ENCODE measurements at places on chromosomes 6 and 20.
A peak's percentile ranks its signal among the peaks of the same experiment; 100 is the strongest.

DNA sequence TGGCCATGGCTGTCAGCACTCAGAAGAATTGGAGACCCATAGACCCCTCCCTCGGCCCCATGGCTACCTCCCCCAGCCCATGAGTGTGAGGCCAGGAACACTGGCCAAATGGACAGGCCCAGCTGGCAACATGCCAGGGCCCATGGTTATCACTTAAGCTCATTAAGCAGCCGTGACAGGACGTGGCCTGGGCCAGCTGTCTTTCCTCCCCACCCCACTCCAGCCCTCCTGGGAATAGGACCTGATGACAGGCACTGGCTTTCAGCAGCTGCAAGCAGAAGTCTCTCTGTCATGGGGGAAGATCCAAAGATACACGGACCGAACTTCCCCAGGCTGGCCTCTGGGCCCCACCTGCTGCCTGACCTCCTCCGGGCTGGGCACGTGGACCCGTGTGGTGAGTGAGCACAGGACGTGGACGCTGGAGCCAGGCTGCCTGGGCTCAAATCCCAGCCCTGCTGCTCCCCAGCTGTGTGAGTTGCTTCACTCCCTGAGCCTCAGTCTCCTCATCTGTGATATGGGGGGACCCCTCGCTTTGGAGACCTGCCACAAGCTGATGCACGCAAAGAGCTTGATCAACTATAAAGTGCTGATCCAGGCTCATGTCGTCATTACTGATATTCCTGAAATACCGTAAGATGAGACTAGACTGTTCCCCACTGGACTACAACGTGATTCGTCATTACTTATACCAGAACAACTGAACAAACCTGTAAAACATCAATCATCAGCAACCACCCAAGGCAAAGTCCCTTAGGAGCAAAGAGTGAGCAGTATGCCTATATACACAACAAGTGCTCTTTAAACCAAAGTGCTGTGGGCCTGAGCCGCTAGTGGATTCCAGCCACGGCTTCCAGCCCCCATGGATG, 22.0 kb upstream of the VSTM2L start:
- no peak for DNase-seq

DNA sequence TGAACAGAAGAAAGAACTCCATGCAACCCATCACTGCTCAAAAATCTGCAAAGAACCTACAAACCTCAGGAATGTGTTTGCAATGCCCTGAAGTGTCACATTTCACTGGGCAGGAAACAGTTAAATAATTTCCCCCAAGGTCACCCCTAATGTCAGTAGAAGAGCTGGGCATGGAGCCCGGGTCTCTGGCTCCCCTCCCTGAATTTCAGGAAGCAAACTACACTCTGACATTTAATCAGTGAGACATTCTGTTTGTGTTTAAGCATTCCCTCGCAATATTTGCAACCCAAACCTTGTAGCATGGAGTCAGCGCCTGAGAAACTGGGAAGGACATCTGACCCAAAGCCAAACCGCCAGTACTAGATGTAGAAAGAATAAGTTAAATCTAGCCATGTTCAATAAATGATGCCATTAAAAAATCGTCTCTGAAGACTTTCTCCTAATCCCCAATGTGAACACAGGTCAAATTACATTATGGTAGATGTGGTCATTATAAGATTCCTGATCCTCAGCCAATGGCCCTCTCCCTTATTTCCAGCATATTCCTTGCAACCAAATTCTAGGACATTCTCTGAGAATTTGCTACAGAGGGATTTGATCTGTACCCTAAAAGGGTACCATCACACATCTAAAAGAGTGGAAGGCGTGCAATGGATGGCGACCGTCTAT, 91.2 kb upstream of the ADTRP start:
- DNase-seq = no peak

GRCh38 chr6:166987930-166988329, 11.3 kb upstream of the CEP43 start:
- no peak for DNase-seq

DNA sequence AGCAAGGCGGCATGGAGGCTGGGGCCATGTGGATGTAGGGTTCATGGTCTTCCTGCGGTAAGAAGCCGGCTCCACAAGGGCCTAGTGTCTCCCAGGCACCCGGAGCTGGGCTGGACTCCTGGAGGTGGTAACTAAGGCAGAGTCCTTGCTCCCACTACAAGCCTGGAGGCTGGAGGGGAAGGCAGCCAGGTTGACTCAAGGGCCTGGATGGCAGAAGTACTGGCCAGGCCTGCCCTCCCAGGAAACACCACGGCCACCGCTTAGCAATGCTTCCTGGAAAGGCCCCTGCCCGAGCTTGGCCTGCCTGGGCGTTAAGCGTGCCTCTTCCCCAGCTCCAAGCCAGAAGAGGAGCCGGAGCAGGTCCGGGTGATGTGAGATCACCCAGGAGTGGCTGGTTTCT, 182.0 kb downstream of the ZDHHC14 start:
- DNase-seq = no peak

DNA sequence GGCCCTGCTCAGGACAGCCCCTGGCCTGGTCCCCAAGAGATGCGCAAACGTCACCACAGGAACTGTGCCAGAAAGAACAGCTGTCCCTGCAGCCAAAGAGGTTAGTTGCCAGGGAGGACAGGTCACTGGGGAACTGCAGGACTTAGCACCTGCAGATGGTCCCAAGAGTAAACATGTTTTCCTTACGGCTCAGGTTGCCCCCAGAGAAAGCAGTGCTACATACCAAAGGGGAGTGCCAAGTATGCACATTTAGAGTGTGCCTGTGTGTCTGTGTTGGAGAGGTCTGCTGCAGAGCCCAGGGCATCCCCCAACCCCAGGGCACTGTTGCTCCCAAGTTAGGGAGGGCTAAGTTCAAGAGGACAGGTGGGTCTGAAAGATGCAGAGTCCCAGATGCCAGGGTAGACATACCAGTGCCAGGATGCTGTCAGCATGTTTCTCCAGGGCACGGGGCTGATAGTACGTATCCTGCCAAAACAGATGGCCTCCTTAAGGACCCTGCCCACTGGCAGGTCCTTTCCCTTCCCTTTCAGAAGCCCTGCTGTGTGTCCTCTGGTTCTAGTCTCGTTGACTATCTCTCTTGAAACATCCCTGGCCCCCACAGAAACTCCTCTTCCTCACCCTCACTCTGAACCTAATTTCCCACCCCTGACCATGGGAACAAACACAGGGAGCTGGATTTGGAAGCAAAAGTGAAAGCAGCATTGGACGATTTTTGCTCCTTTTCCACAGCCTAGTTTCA, 1.3 kb downstream of the ABHD16A start:
- peak; percentile 55 for DNase-seq

GRCh38 chr20:37395921-37396415, 50.0 kb downstream of the SRC start:
- DNase-seq = no peak

GRCh38 chr20:20713244-20713765, 861 bp upstream of the RALGAPA2 start:
- DNase-seq = no peak

DNA sequence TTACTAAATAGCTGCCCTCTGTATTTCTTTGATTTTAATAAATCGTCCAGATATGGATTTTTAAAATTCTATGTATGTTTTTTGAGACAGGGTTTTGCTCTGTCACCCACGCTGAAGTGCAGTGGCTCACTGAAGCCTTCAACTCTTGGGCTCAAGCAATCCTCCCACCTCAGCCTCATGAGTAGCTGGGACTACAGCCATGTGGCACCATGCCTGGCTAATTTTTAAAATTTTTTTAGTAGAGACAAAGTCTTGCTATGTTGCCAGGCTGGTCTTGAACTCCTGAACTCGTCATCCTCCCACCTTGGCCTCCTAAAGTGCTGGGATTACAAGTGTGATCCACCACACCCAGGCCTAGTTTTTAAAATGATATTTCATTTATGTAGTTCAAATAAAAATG, 47.4 kb upstream of the DDR1 start:
- no peak for DNase-seq

DNA sequence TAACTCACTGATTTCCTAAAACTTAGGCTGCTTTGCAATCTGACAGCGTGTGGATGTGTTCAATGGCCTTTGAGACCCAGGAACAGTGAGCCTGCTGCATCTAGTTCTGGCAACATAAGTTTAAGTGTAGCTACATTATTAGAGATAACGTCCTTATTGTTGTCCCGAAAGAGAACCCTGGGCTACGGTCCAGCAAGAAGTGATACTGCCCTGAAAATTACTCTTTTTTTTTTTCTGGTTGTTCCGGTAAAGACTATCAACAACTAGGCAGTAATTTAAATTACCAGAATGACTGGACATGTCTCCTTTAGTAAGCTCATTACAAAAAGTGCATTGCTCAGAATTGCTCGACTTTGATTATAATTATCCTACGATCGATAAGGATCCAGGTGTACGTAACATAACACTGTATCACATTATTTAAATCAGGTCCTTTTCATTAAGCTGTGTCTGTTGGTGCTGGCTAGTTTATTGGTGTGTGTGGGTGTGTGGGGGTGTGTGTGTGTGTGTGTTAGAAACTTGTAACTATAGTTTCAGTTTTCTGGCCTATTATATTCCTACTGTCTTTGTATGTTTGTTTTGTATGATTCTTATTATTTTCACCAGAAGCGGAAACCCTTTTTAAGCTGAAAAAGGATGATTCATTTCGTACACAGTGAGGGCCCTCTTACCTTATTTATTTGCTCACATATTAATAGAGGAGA, 3.0 kb downstream of the TSHZ2 start:
- no peak for DNase-seq

GRCh38 chr6:131216246-131216645, 81.0 kb downstream of the AKAP7 start:
- no peak for DNase-seq

GRCh38 chr20:33328157-33329137, 45.4 kb downstream of the BPIFB1 start:
- DNase-seq = no peak

DNA sequence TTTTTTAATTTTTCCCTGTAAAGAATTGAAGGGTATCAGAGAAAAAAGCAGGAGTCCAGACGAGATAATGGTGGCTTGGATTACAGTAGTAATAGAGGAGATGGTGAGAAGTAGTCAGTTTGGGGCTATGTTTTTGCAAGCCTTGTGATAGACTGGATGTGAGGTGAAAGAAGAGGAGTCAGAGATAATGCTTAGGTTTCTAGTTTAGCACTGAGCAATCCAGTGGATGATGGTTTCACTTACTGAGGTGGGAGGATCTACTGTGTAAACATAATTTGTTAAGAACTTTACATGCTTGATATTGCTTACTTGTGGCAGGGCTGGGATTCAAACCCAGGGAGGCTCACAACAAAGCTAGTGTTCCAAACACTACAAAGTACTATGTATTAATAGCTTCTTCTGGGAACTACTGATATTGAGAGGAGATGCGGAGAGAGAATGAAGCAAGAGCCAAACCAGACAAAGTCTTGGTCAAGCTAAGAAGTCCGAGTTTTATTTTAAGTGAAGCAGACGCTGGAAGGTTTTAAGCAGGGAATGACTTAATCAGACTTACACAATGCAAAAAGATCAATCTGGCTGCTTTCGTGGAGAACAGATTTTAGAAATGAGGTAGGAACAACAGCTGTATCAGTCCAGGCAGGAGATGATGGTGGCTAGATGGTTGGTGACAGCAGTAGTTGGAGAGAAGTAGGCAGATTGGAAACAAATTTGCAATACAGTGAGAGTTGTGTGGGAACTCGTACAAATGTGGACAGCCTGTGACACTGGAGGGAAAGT, 58.0 kb downstream of the ZFAND3 start:
- peak; percentile 9 for DNase-seq

DNA sequence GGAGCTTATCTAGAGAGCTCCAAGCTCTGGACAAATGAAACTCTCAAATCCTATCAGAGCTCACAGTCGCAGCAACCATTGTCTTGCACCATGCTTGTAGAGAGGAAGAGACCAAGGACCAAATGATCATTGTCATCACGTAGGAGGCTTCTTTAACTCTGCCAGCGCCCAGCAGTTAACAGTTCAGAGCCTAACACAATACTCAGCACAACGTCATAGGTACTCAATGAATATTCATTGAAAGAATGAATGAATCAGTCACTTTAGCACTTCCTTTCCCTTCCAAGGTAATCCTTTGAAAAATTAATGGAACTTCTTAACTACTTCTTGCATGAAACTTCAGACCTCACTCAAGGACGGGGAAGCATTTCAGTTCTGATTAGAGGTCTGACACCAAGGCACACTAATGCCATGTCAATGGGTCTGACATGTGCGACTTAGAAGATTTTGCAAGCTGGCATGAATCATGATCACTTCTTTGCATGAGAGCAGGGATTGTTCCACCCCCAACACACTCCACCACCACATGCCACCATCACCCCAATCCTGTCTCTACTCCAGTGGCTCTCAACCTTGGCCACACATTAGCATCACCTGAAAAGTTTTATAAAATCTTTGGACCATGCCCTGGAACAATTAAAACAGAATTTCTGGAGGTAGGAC, 45.1 kb downstream of the KHDC1L start:
- DNase-seq = peak; percentile 3

- DNase-seq = no peak
Observed at GRCh38 chr6:32074996-32075532, 34.1 kb downstream of the TNXB start.

GRCh38 chr6:21045135-21045700, 511.0 kb downstream of the CDKAL1 start:
- DNase-seq = no peak

DNA sequence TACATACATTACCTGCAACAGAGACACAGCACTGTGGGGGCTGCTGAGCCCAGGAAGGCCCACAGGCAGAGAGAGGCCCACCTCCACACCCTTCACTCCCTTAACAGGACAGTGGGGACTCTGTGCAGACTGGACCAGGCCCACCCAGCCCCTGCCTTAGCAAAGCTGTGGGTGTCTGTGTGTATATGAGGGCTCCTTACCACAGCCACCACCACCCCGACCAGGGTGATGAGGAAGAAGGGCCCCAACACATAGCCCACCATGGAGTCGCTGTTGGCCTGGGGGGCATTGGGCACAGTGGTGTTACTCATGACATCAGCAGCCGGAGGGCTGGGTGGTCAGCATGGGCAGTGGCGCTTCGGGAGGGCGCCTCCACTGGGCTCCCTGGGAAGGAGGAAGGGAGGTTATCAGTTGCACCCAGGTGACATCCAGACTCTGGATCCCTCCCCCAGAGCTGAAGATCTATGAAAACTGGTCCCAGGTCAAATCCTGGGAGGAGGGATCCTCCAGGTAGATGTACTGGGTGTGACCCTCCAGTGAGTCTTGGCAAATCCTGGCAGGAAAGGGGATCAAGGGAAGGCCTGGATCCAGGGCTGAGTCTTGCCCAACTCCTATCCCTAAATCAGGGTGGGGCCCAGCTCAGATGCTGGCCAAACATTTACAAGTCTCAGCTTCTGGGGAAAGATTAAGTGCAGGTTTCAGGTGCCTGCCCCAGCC, 1.2 kb downstream of the SMIM29 start:
- DNase-seq = no peak

Measured in suppressor macrophage treated with lipopolysaccharide for 4 hours (primary cell).